ENCODE measurements at places on chromosomes 2 and 18. TPM values are rescaled to one million over a fixed set of nuclear protein-coding genes. Genes with fewer than 3 reads are reported as not detected.

- no peaks in the 10 kb centered on the region for H3K36me3 ChIP-seq
- no peak overlapping the region for H3K4me3 ChIP-seq
- H3K27ac ChIP-seq = no peak overlapping the region
Measured at GRCh38 chr18:3610813-3611212, 160.8 kb downstream of the TGIF1 start.

DNA sequence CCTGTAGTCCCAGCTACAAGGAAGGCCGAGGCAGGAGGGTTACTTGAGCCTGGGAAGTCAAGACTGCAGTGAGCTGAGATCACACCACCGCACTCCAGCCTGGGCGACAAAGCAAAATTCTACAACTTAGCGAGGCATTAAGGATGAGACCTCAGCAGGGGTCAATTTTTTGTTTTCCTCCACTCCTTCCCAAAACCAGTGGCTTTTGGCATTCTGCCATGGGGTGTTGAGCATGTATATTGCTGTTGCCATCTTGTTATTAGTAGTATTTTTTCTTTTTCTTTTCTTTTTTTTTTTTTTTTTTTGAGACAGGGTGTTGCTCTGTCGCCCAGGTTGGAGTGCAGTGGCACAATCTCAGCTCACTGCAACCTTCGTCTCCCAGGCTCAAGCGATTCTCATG, 8.9 kb upstream of the GIGYF2 start:
- no peaks in the 10 kb centered on the region for H3K36me3 ChIP-seq
- H3K27ac ChIP-seq = no peak overlapping the region
- no peaks in the 10 kb centered on the region for H3K27me3 ChIP-seq
- H3K4me1 ChIP-seq = no peaks in the 10 kb centered on the region
- no peak overlapping the region for H3K4me3 ChIP-seq
- no peak for DNase-seq

DNA sequence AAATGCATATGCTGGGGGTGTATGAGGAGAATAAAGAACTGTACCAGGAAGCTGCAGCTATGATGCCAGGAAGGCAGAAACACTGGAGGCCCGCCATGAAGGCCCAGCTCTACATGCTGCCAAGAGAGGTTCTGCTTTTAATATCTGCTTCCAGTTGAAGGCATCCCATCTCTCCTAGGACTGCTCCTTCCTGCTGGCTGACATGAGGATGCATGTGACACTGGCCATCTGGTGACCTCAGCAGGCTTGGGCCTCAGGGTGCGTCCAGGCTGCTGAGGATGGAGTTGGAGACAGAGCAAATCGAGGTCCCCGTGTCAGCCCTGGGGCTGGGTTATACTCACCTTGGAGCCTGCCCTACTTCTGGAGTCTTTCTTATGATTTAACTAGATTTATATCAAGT, 49.0 kb downstream of the PSMG2 start:
- no peaks in the 10 kb centered on the region for H3K36me3 ChIP-seq
- H3K4me1 ChIP-seq = peaks cover 5% of the 10 kb centered on the region
- no peak overlapping the region for H3K4me3 ChIP-seq
- H3K27ac ChIP-seq = no peak overlapping the region
- H3K27me3 ChIP-seq = no peaks in the 10 kb centered on the region
- no peak for DNase-seq

Gene CCDC85A
- total RNA-seq = not detected

Gene TUBA3E
- total RNA-seq = not detected
